ENCODE measurements at places on chromosomes 2 and 18.
A peak's percentile ranks its signal among the peaks of the same experiment; 100 is the strongest.

DNA sequence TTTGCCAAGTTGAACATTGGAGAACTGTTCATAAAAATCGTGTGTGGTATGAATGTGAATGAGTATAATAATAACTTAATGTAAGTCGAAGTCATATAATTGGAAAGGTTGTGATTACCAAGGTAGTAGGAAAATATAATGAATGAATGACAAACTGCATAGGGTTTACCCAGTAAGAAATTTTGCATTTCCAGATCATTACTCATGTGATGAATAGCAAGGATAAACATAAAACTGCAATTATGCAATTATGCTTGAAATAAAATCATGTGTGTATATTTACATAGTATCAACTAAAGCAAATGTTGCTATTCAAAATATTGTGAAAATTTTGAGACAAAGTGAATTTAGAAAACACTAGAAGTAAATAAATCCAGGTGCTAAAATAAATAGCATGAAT, 1108.7 kb upstream of the TMEFF2 start:
- no peak for DNase-seq

GRCh38 chr2:102704531-102704930, 57.3 kb upstream of the TMEM182 start:
- DNase-seq, result no peak

DNA sequence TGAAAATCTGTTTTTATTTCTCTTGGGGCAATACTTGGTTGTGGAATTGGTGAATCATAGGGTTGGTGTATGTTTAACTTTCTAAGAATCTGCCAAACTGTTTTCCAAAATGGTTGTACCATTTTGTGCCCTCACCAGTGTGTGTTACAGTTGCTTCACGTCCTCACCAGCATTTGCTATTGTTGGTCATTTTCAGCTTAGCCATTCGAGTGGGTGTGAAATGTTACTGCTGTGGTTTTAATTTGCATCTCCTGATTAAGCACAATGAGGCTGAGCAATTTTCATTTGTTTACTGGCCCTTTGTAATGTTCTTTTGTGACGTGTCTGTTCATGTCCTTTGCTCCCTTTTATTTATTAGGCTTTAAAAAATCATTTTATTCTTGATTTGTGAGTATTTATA, 49.7 kb downstream of the FOSL2 start:
- no peak for DNase-seq

GRCh38 chr18:69574401-69574800, 173.7 kb downstream of the DOK6 start:
- no peak for DNase-seq

GRCh38 chr2:194765723-194766122, 891.3 kb upstream of the SLC39A10 start:
- DNase-seq, result no peak

DNA sequence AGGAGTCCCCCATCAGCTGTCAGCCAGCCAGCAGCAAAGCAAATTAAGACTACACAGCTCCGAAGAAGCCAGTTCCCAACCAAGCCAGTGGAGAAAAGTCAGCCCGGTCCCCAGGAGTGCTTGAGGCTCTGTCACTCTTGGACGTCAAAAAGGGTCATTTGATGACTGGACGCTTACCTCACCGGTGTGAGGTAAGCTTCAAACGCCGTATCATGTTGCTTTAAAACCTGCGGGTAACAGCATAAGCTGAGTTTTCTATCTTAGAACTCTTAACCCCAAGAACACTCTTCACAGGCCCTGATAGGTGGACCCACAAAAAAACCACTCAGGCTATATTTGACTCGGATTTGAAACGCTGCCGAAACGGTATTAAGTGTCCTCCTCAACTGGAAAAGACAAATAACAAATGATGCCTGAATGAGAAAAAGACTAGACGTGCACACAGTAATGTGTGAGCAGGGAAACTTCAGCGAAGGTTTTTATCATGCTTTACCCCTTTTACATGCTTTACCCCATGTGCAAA, 682 bp upstream of the LNPK start:
- peak; percentile 13 for DNase-seq

- DNase-seq, result peak; percentile 21
Observed at GRCh38 chr2:199810422-199811171, 40.4 kb downstream of the FTCDNL1 start.

GRCh38 chr2:11507517-11507916, 26.3 kb upstream of the GREB1 start:
- DNase-seq, result no peak

- DNase-seq, result no peak
Observed at GRCh38 chr18:13141209-13141608, 77.4 kb upstream of the LDLRAD4 start.

DNA sequence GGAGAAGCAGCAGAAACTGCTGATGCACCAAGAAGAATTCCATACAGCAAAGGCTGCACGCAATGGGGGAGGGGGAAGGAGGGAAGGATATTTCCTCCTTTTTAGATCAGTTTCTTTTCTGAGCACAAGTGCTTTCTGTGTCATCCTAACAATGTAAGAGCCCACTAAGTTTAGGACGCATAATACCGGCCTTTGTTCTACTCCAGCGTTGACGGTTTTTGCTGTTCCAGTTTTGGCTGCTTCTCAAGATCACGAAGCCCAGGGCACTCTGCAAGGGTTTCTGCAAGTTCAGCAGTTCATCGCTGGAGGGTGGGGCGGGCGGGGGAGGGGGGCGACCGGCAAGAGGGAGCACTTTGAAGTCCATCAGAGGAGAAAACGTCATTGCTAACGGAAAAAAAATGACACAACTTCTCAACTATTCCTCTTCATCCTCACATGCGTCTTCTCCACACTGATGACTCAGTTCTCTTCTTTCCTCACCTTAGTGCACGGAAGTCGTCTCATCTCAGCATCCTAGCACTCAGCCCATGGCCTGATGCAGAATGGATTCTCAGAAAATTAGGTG, 8.7 kb downstream of the FAM178B start:
- peak; percentile 32 for DNase-seq

DNA sequence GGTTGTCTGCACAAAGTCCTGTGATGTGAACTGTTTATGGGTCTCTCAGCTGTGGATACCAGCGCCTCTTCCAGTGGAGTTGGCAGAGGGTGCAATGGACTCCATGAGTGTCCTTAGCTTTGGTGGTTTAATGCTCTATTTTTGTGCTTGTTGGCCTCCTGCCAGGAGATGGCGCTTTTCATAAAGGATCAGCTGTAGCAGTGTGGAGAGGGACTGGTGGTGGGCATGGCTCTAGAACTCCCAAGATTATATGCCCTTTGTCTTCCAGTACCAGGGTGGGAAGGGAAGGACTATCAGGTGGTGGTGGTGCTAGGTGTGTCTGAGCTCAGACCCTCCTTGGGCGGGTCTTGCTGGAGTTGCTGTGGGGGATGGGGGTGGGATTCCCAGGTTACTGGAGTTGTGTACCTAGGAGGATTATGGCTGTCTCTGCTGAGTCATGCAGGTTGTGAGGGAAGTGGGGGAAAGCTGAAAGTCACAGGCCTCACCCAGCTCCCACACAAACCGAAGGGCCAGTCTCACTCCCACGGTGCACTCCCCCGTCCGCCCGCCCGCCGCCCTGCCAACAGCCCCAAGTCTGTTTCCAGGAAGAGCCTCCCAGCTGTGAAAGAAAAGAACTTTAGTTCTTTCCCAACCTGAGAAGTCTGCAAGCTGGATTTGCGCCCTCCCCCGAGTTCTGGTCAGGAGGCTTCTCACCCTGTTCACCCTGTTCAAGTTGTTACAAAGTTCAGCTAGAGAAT, 108.1 kb downstream of the MARCO start:
- DNase-seq, result no peak

GRCh38 chr18:28043631-28044030, 133.3 kb downstream of the CDH2 start:
- no peak for DNase-seq

- DNase-seq, result no peak
Observed at GRCh38 chr2:86706220-86706619, 13.9 kb upstream of the RMND5A start.

DNA sequence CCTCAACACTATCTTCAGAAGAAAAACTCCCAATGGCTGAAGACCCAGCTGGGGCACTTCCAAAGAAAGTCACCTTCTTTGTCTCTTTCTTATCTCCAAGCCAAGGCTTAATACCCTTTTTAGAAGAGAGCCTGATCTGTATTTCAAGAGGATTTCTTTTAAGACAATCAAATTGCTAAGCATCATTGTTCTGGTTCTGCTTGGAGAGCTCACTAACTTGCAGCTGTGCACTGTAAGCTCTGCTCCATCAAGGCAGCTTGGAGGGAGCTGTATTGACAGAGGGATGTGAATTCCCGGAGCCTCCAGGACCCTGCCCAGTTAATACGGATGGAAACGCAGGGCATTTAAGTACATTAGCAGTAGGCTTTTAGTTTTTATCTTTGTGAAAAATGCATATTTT, 253.1 kb downstream of the TDRD15 start:
- DNase-seq, result no peak

GRCh38 chr2:20440001-20440560, 6.8 kb upstream of the RHOB start:
- no peak for DNase-seq

DNA sequence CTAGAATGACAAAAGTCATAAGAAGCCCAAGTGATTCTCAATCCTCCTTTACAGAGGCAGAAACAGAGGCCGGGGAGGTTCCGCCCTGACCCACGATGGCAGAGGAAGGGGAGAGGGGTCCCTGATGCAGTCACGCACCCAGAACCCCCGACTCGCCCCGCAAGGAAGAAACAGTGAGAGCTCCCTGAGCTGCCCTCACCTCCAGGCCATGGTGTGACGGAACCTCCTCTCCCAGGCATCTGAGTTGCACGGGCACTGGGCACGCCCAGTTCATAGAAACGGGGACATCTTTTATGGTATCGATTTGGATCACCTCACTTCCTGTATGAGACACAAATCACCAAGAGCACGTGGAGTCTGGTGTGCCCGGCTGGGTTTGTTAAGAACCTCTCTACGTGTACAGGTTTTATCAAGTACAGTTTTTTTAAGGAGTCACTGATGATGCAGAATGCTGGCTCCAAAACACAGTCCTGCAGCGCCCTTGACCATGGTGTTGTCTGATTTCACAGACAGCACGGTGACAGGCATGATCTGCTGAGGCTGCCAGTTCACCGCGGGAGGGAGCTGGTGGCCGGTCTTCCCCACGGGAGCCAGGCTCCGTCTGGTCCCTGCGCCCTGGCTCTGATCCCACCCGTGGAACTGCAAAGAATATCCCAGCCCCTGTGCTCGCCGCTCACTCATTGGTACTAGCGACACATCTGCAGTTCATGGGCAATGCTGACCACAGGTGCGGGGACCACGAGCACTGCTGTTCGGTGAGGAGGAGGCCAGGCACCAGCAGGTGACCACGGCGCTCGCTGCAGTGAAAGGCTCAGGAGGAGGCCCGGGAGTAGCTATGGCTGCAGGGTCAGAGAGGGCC, 35.6 kb downstream of the PXDN start:
- peak; percentile 30 for DNase-seq

- DNase-seq, result peak; percentile 44
Observed at GRCh38 chr2:23940718-23941620, 706 bp downstream of the UBXN2A start.

DNA sequence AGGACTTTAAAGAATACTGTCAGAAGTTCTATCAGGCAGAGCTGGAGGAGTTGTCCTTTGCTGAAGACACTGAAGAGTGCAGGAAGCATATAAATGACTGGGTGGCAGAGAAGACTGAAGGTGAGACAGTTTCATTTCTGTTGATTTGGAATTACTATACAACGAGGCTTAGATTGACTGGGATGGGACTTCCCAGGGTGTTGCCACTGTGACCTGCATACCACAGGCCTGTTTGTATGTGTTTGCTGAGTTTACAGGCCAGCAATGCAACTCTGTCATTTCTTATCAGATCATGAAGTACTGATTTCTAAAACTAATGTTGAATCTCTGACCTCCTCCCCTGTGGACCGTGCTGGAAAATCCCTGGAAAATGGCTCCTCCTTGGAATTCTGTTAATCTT, 11.8 kb downstream of the SERPINB8 start:
- DNase-seq, result no peak

DNA sequence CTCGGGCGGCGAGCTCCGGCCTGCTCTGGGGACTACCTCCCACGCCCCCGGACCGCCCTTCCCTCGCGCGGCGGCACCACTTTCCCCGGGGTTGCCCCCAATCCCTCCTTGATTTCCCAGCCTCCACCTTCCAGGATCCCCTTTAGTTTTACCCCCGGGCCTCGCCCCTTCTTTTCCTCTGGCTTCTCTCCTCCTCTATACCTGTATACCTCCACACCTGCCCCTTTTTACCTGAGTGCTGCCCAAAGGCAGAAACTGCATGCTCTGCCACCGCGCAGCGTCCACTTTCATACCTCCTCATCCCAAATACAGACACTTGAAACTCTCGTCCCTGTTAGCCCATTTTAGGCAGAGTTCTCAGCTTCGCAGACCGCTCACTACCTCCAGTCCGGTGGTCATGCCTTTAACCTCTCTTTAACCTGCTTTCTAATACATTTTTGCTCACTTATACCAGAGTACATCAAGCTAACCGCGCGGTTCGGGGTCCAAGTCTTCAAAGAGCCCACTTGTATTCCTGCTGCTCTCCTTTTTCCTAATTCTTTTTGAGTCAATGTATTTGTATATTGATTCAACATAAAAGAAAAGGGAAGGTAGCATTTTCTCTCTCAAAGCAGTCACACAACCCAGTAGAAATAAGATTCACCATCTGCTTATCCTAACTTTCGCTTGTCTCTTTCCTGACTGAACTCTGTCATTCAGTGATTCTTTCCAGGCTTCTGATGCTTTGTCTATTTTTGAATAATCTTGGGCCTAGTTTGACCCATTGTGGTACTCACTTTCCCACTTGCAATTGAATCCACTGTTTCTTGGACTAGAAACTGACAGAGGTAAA, 901 bp downstream of the SPOPL start:
- no peak for DNase-seq

DNA sequence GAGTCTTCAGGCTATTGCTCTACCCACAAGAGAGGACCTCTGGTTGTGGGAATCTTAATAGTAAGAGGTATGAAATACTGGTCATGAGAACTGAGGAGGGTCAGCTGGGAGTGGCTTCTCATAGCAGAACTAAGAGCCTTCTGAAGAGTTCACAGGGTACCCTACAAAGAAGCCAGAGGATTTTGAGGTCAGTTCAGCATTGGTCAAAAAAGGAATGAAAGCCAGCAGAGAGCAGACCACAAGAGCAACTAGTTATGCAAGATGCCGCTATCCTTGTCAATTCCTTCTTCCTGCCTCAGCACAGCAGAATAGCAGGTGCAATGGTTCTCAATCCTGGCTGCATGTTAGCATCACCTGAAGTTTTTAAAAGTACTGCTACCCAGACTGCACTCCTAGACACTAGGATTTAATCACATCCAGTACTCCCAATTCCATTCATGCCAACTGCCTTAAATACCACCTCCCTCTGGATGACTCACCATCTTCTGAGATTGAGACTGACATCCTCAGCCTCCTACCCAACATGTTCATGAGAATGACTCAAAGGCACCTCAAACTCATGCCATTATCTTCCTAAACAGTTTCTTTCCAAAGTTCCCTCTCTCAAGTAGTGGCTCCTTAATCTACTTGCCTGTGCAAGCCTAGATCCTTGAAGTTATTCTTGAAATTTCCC, 81.0 kb upstream of the RBMS1 start:
- peak; percentile 96 for DNase-seq

GRCh38 chr2:223993634-223994232, 36.5 kb downstream of the MRPL44 start:
- DNase-seq, result peak; percentile 71

DNA sequence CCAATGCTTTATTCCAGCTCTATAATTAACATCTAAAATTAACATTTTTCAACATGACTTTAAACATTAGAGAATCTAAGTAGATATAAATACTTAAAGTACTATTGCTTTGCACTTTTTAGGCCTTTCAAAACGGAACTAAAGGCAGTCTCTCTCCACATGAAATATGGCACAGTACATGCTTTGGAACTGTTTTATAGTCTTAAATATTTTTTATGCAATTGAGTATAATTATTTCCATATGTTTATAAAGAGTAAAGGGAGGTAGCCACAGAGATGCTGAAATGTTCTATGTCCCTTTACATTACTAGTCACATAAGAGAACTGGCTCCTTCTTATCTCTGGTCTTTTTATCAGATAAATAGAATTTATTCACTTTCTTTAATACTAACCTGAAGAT, 674.0 kb downstream of the PLCL1 start:
- DNase-seq, result no peak
